ENCODE measurements at places on chromosomes 7 and 10.

- DNase-seq, result no peak
Observed at GRCh38 chr10:30847199-30847598, 184.5 kb downstream of the ZNF438 start.

- DNase-seq, result no peak
Observed at GRCh38 chr7:150351587-150352194, 10.3 kb upstream of the RARRES2 start.

- no peak for DNase-seq
Observed at GRCh38 chr7:47288060-47288459, 293.9 kb downstream of the TNS3 start.

- no peak for DNase-seq
Observed at GRCh38 chr7:123979876-123980275, 53.0 kb downstream of the TMEM229A start.

- DNase-seq, result no peak
Observed at GRCh38 chr10:70910486-70911341, 22.3 kb upstream of the PCBD1 start.

DNA sequence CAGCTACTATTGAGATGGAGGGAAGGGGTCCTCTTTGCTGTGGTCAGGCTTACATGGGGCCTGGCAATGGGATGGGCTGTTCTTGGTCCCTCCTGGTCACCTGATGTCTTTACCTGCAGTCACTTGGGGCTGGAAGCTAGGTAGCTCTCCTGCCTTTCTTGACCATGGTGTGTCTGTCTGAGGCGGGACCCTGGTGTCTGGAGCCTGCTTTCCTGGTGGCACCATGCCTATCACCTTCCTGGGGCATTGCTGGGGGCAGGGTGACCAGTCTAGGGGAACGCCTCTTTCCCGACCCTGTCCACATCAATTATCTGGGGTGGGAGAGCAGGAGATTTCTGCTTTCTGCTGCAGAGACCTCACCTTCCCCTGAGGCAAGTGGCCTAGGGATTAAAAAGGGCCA is 55.6 kb downstream of the ARHGAP22 start:
- no peak for DNase-seq

DNA sequence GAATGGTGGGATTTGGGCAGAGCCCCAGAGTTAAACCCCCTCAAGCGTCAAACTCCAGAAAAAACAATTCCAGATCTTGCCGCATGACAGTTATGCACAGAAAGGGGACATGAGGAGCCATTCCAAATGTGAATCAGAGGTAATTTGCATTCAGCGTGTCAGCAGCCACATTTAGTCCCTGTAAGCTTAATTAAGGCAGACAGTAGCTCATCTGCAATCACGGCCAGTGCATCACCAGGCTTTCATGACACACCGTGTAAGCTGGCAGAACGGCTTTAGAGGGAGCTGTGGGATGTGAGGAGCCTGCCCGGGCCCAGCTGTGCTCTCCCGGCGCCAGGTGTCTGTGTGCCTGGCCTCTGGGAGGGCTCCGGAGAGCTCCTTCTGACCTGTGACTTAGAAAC is 18.7 kb upstream of the PRKAG2 start:
- no peak for DNase-seq

DNA sequence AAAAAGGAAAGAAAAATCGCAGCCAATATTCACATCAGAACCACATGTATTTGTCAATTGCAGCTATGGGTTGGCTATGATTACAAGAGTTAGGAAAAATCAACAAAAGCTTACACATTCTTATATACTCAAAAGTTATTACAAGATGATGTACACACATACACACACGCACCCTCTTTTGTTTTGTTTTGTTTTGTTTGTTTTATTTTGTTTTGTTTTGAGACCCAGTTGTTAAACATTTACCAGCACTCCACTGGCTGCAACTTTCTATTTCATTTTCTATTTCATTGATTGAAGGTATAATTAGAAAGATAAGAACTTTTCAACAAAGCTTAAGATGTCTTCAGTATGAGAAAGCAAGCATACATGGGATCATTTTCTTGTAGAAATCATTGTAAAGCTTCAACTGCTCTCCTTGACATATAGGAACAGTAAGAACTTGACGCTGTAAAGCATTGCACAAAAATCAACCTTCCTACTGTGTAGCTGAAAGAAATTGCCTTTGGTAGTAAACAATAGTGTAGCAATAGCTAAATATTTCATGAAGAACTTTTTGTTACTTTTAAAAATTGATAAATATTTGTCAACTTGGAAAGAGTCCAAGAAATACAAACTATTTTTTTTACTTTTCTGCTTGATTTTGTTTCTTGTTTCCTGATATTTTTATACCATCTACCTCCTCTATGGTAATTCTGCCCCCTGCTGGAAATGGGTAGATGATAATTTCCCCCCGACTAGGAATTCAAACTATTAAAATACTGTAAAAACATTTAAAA is 205.9 kb downstream of the MBL2 start:
- DNase-seq, result no peak

DNA sequence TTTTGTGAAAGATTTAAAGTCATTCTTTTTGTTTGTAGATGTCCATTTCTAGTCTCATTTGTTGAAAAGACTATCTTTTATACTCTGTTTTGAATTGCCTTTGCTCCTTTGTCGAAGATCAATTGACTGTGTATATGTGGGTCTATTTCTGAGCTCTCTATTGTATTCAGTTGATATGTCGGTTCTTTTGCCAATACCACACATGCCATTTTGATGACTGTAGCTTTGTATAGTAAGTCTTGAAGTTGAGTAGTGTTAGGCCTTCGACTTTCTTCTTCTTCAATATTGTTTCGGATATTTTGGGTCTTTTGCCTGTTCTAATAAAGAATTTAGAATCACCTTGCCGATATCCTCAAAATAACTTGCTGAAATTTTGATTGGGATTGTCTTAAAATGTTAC is 104.5 kb downstream of the CCSER2 start:
- DNase-seq, result no peak

DNA sequence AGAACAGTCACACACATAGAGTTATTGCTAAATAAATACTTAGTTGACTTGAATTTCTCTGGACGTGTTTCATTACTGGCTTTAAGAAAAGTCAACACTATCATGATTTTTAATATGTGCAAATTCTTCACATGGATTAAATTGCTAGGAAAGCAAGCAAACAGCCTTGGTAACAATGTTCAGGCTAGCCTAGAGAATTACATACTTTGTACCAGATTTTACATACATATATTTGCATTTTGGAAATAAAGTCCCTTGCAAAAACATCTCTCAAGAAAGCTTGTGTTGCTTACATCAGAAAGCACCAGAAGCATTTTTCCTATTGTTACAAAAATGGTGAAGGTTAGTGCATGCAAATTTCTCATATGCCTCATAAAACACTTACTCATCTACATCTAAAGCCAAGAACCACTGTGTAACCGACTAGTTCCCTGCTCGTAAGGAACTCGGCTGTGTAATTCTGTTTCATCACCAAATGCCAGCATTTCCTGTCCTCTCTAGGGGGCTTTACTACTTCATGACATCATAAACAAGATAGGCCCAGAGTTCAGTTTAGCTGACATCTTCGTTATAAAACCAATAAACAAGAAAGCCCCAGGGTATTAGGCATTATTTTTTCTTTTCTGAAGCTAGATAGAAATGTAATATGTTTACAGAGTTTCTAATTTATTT is 87.8 kb downstream of the CFAP58 start:
- no peak for DNase-seq

DNA sequence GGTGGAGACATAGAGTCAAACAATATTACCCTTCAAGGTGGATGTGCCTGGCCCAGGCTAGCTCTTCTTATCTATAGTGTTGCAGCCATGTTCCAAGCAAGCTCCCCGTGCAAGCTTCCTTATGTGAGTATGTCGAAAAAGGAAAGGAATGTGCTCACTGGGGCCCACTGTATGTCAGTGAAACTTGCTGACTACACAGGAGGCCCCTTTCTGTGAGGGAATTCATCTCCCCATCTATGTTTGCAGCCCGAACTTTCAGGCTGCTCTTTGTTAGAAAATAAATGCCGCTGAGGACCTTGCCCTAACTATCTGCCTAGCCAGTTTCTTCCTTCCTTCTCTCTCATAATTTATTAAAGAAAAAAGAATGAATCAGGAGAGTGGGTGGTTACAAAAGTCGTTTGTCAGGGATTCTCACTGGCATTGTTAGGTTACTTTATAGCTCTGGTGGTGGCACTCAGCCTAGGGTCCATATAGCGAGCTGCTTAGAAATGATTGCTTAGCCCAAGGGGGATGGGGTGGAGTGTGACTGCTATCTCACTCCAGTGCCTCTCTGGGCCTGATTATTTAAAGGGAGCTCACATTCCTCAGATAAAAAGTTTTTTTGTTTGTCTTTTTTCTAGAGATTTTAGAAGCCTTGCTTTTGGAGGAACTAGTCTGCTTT is 302.1 kb downstream of the ABCA13 start:
- no peak for DNase-seq

- no peak for DNase-seq
Observed at GRCh38 chr7:133135451-133135850, 53.6 kb upstream of the CHCHD3 start.

DNA sequence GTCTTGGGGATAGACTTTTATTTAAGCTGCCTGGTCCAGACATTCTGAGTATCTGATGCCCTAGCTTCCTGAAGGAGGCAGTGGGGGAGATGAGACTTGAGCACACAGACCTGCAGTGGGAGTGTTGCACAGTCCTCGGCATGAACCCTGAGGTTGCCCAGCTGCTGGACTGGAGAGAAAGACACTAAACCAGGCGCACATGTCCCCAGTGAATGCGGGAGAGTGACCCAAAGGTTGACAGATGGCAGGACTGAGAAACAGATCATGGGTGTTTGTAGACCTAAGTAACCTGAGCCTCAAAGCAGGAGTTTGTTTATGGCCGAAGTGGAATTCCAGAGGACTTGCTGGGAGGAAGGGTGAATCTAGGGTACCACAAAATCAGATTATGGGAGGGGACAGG is 15.7 kb upstream of the MSRB2 start:
- no peak for DNase-seq

- no peak for DNase-seq
Observed at GRCh38 chr10:103849880-103850571, 5.3 kb downstream of the SH3PXD2A start.

DNA sequence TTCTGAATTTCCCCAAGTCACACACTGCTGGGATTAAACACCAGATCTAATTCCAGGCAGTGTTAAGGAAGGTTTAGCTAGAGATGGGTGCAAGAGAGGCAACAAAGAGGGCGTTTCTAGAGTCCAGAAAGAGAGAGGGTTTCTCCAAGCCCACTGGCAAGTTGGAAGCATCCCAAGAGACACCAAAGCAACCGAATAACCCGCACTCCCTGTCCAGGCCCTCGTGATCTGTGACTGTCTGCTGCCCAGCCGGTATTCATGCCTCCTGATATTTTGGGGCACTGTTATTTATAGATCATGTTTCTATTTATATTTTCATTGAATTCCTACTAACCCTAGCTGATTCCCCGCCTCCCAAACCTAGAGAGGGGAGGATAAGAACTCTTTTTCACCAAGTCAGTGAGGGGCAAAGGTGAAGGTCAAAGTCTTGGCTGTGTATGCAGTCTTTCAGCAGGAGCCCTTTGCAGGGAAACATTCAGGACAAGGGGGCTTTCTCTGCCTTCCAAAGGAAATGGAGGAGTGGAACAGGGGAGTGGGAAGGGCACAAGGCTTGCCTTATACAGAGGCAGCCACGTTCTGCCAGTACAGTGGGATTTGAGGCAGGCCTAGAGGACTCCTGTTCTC is 103.6 kb downstream of the SH3PXD2A start:
- no peak for DNase-seq

DNA sequence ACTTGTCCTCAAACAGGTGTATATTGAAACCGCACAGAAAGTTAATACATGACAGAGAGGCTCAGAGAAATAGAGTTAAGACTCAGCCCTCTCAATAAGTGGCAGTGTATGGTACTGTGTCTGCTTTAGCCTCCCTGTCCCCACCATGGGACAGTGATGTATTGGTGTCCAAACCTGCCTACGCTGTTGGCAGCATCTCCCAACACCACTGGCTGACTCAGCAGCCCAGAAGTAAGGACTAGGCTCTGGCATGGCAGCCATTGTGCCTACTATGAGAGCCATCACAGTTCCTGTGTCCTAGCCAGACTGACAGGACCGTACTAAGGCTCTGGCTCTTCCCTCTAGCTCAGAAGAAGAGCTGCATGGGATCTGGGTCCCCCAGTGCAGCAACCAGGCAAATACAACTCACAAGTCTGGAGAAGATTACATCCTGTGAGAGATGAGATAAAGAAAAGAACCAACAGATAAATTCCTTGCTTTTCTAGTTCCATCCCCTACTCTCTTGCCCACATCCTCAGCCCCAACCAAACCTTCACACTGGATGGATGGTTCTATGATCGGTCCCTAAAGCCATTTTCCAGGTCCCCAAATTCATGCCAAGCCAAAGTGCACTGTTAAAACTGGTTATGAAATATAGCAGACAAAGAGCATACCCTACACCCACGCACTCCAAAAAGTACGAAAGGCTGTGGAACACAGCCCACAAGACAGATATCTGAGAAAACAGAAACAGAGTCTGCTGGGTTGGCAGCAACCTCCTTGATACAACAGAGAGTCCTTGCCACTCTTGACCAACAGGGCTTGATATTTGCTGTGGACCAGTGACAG is 44.1 kb upstream of the DMTF1 start:
- DNase-seq, result no peak

GRCh38 chr10:9076066-9076465 is 1021.6 kb downstream of the GATA3 start:
- DNase-seq, result no peak

DNA sequence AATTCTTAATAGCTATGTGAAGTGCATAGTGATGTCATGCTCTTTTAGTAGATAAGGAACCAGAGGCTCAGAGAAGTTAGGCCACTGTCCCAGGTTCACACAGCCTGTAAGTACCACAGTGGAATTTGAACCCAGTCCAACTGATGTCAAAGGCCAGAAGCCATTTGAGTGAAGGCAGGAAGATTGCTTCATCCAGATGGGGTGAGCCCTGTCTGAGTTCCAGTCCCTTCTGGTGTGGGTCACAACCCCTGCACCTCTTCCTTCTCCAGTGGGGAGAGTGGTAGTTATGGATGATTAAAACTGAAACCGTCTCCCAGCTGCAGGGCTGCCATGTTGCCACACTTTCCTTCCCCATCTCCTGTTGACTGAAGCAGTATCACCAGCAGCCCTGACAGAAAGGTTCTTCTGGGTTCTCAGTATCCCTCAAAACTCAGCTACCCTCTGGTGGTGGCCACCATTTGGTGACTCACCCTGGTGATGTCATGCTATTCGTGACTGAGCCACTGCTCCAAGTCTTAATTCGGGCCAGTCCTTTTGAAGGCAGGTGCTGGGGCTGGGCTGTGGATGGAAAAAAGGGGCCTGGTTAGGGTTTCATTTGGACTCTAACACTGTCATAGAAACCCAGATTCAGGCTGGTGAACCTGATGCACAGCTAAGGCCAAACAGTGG is 1.5 kb upstream of the C10orf95 start:
- peak; percentile 70 for DNase-seq

DNA sequence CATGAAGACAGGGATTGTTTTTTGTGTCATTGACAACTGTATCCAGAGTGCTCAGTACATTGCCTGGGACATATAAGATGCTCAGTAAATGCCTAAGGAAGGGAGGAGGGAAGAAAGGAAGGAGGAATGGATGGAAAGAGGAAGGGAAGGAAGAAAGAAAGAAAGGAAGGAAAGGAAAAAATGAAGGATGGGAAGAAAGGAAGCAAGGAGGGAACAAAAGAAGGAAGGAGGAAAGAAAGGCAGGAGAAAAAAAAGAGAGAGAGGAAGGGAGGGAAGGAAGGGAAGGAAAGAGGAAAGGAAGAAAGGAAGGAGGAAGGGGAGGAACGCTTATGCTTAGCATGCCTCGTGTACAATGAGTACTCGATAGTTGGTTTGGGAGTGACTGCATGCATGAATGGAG is 514.7 kb downstream of the RPS24 start:
- DNase-seq, result no peak

- no peak for DNase-seq
Observed at GRCh38 chr7:140342727-140343514, 55.4 kb downstream of the SLC37A3 start.

GRCh38 chr7:121081327-121081936 is 92.9 kb downstream of the CPED1 start:
- no peak for DNase-seq

Data from stimulated activated CD4-positive, alpha-beta T cell treated with anti-CD3 and anti-CD28 coated beads, Interleukin-2, amount 100 ng/mL, for 24 hours (primary cell).